ENCODE measurements at places on chromosomes 1 and 21.

DNA sequence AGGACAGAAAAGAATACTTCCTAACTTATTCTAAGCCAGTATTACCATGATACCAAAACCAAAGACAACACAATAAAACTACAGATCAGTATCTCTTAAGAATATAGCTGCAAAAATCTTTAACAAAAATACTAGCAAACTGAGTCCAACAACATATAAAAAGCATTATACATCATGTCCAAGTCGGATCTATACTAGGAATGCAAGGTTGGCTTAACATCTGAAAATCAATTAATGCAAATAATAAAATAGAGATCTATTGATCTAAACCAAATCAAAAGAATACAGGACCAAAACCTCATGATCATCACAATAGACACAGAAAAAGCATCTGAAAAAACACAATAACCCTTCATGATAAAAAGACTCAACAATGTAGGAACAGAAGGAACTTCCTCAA, 18.9 kb downstream of the TAF1A start:
- no peak for DNase-seq

DNA sequence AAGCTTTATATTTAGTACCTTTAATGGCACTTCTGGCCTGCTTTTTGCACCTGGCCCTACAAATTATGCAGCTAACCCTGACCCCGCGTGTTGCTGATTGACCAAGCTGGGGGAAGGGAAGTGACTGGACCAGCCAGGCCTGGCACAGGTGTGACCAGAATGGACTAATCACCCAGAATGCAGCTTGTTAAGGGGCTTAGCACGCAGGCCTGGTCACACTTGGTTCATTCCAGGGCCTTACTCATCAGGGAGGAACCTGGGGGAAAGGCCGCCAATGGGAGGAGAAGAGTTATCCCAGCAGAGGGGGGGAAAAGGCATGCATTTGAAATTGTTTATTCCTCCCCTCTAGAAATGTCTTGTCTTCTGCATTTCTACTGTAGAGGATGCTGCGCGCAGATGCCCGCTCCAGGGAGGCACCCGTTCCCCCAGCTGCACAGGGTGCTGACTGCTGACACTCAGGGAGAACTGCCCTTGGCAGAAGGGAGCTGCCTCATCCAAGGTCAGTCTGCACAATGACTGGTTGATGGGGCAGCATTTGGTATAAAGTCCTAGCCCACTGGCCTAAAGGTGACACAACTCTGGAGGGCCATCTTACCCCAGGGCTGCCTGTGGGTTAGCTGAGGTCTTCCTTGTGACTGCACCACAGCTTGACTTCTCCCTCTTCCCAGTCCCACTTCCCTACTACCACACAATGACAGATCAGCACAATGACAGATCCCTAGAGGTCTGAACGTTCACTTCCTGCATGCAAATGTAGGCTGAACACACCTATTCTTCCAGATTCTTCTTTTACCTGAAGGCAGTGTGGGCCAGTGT, 29.0 kb downstream of the DHCR24 start:
- DNase-seq, result no peak

DNA sequence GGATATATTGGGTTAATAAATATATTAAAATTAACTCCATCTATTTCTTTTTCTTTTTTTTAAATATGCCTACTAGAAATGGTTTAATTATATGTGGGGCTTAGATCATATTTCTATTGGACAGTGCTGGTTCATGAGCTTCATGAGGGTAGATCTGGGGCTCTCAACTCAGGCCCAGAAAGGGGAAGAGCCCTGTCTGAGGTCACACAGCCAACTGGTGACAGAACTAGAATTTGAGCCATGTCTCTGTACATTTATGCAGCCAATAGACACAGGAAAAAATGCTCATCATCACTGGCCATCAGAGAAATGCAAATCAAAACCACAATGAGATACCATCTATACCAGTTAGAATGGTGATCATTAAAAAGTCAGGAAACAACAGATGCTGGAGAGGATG, 5.1 kb upstream of the EPHB2 start:
- DNase-seq, result no peak

GRCh38 chr1:31621847-31622730, 4.6 kb downstream of the HCRTR1 start:
- DNase-seq, result no peak

- DNase-seq, result no peak
Measured at GRCh38 chr1:37667023-37667671, 25.2 kb upstream of the CDCA8 start.

DNA sequence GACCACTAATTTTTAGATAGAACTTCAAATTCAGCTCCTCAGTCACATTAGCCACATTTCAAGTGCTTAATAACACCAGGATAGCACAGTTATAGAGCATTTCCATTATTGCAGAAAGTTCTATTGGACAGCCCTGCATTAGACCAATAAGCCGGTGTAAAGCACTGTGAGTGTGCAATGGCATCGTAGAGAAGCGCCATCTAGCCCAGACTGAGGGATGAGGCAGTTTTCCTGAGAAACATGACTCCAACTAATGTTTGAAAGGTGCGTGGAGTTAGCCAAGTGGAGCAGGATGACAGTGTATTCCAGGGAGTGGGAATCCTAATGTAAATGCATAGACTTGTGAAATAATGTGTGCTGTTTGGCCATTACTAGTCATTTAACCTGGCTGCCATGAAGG, 7.7 kb downstream of the RPE65 start:
- no peak for DNase-seq

DNA sequence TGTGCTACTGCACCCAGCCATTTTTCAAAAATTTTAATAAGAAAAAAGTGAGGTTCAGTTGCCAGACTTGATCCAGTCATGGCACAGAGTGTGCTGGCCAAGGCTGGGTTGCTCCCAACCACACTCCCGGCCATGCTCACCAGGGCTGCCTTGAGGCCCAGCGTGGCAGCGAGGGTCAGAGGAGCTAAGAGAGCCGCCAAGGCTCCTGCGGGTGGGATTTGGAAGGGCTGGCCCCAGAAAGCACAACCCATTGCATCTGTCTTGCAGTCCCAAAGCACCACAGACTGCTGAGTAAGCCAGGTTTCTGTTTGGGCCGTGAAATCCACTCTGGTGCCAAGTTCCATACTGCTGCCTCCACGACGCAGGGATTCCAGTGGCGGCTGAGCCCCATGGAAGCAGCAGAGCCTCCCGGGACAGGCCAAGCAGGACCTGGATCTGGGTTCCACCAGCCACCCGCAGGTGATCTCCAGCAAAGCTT, 22.6 kb downstream of the ZBTB17 start:
- peak; percentile 42 for DNase-seq

- no peak for DNase-seq
Measured at GRCh38 chr1:84833194-84833593, 59.8 kb downstream of the LPAR3 start.

DNA sequence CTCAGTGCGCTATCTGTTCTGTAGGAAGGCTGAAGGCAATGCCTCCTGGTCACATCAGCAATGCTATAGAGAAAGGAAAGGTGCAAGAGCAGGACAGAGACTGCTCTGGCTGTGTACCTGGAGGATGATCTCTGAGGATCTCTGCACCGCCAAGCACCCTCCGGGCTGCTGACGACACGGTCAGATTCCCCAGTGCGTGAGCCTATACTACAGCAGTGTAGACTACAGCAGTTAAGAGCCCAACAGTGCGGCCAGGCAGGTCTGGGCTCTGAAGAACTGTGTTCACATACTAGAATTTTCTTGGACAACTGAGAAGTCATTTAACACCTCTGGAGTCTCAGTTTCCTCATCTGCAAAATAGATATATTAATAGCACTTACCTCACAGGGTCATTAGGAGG, 39.9 kb downstream of the ITPKB start:
- DNase-seq, result no peak

Measured in lung microvascular endothelial cell (primary cell).